Adrenal gland (tissue), 19 donors: ENCODE measurements at places on chromosomes 11 and 22. TPM values are rescaled to one million over a fixed set of nuclear protein-coding genes. Genes with fewer than 3 reads are reported as not detected.

MMP27 gene
- not detected for total RNA-seq

LIPT2 gene
- total RNA-seq = 3.4 TPM

PLXNB2 gene
- total RNA-seq = 395 TPM

OR8G1 gene
- total RNA-seq = not detected

FAM227A gene
- total RNA-seq = 0.97 TPM

PICALM gene
- 194 TPM for total RNA-seq

APOBEC3F gene
- total RNA-seq = 10.1 TPM

PATE4 gene
- not detected for total RNA-seq

CTSF gene
- total RNA-seq = 57.4 TPM

BIRC3 gene
- 2.0 TPM for total RNA-seq

DNA sequence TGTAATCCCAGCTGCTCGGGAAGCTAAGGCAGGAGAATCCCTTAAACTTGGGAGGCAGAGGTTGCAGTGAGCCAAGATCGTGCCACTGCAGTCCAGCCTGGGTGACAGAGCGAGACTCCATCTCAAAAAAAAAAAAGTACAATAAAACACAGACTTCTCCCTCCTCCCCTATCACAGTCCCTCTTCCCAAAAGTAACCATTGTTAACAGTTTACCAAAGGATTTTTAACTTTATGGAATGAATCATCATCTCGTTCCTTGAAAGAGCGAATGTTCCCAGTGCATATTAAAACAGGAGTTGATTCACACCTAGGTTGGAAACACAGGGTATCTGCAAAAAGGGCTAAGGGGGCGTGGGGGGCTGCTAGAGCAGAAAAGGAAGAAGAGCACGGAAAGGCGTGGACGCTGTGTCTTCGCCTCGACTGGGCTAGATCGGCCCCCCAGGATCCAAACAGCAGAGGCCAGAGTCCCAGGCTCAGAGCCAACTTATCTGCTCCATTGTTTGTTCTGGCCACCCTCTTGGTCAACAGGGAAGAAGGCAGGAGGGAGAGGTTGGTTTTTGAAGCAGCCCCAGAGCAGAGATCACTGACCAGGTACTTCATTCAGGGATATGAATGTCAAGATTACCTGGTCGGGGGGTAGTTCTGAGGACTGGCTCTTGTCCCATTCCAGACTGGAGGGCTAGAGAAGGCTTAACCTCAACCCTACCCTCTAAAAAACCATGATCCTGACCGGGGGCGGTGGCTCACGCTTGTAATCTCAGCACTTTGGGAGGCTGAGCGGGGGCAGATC lies 2.1 kb upstream of the AHNAK start:
- DNase-seq = no peak

- no peak for DNase-seq
Observed at GRCh38 chr11:130478881-130479280, 30.4 kb downstream of the ADAMTS15 start.

DNA sequence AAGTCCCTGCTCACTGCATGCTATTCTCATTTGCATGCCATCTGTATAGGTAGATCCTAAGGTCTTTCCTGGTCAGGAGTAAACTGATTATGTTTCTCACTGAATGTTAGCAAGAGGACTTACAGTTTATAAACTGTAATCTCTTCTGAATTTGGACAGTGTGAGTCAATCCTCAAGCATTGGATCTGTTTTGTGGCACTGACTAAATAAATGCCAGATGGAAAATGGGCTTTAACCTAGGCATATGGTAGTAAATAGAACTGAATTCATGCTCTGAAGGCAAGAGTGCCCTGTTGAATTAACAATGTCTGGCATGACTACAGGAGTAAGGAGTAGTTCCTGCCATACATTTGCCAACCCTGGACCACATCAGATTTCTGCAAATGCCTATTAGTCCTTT lies 11.4 kb downstream of the FAM181B start:
- DNase-seq = no peak

DNA sequence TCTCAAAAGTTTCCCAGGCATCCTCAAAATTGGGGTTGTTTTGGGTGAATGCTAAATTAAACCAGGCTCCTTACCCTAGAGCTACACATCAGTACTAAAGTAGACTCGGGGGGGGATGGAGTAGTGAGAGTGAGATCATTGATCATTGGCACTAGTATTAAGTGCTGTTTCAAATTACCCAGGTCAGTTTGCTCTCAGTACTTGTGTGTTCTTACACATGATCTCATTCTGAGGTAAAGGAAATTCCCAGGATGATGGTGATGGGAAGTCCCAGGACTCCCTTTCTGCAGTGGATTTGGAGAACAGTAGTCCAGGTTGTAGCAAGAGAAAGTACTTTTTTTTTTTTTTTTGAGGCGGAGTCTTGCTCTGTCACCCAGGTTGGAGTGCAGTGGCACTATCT lies 12.5 kb downstream of the RBM4 start:
- no peak for DNase-seq

- no peak for DNase-seq
Observed at GRCh38 chr11:120834686-120835210, 189.2 kb upstream of the TBCEL start.

DNA sequence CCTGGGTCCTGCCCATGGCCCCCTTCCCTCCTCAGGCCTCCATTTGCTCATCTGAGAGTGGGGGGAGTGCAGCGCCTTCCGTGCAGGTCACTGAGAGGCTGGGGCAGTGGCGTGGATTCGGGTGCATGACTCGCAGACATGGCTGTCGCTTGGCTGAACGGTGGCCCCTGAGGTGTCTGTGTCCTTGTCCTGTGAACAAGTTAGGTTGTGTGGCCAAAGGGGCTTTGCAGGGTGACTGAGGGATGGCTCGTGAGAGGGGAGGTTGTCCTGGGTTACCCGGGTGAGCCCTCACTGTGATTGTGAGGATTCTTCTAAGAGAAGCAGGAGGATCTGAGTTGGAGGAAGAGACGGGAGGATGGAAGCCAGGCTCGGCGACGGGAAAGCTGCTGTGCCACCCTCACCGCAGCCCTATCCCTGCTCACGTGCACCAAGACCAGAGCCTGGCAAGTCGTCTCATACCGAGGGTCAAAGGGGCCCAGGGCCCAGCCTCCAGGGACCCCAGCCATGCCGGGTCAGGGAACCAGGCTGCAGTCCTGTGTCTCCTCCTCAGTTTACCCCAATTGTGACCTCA lies 79.1 kb downstream of the KCNQ1 start:
- DNase-seq = peak; percentile 22

- DNase-seq = no peak
Observed at GRCh38 chr22:28958611-28959010, 75.2 kb downstream of the ZNRF3 start.

DNA sequence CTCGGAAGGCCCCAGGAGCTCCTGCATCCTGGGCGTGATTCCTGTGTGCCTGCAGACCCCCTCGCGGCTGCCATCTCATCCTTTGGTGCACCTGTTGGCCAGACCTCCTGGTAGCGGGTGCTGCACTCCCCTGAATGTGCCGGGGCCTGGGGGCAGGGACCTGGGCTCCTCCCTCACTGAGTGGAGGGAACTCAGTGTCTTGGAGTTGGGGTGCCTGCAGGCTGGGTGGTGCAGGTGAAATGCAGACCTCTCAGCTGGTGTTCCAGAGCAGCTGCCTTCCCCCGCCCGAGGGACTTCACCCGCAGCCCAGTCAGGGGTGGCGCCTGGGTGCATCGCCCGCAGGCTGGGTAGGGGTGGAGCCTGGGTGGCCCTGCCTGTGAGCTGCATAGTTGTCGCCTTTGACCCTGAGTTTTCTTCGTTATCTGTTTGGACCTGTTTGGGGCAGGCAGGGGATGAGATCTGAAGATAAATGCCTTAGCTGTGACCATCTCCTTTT lies 31.4 kb downstream of the LRP5 start:
- DNase-seq = peak; percentile 76

GRCh38 chr11:111406091-111406490 lies 27.0 kb upstream of the POU2AF1 start:
- DNase-seq = no peak

DNA sequence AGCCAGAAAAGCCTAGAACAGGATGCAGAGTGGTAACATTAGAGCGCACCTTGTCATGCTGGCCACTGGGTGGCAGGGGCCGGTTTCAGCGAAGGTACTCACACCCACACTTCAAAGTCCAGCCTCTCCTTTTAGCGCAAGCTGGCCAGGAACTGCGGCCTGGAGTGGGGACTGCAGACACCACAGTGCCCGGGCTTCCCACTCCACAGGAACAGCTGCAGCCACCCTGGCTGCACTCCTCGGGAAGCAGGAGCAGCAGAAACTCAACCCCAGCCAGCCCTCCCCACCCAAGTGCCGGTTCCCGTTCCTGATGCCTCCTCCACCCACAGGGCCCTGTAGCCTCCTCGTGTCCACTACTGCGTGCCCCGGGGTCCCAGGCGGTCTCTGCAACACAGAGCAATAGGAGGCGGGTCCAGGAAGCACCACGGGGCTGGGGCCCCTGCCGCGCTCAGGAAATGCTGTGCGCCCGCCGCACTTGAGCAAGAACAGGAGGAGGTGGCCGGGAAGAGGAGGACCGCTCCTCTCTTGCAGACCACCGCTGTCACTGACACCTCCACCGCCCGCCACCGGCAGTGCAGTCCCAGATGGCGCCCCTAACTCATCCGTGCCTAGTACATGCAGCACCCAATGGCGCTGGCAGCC lies 2.2 kb downstream of the RFPL2 start:
- peak; percentile 33 for DNase-seq

DNA sequence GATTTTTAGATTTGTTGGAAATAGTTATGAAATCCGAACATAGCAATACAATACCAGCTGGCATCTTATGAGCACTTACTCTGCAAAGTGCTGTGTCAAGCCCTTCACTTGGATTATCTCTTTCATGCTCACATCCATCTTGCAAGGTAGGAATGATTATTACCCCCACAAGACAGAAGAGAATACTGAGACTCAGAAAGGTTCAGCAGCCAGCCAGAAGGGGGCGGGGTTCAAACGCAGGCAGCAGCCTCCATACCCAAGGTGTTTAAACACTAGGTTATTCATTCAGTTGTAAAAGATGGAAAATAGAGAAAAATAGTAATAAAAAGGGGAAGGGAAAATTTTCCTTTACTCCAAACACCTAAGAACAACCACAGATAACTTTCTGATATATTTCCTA lies 158.5 kb downstream of the CCDC34 start:
- DNase-seq = no peak

DNA sequence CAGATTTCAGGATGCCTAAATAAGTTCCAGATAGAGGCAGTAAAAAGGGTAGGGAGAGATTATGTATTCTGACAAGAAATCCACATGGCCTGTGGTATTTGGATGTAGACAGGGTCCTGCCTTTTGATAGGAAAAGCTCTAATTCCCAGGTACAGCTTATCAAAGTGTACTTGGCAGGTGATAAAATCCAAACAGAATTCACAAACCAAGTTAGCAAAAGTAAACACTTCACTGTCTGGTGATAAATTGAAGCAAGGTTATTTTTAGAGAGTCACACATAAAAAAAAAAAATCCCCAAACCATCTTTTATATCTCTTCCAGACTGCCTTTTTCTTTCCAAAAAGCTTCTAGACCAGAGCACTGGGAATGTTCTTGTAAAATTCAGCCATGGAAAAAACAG lies 5.7 kb downstream of the CBLIF start:
- no peak for DNase-seq

DNA sequence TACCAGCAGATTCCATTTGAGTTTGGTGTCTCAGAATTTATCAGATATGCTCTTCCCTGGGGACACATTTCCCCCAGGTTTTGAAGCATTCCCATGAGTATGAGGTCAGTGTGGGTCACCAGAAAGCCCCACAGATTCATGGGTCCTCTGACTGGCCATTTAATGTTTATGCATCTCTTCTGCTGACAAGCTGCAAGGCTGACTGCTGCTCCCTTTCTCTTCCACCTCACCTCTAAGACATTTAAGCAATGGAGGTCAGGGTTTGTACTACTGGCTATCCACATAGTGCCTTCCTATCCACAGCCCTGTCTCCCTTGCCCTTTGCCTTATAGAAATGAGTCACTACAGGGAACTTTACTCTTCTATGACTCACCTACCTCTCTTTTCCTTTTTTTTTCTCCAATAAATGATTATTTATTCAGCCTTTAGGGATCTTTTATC lies 106.0 kb upstream of the TIMP3 start:
- DNase-seq = no peak

GRCh38 chr11:123546515-123546914 lies 107.9 kb downstream of the SCN3B start:
- DNase-seq = no peak

GRCh38 chr11:41947392-41947791 lies 487.9 kb upstream of the LRRC4C start:
- no peak for DNase-seq

DNA sequence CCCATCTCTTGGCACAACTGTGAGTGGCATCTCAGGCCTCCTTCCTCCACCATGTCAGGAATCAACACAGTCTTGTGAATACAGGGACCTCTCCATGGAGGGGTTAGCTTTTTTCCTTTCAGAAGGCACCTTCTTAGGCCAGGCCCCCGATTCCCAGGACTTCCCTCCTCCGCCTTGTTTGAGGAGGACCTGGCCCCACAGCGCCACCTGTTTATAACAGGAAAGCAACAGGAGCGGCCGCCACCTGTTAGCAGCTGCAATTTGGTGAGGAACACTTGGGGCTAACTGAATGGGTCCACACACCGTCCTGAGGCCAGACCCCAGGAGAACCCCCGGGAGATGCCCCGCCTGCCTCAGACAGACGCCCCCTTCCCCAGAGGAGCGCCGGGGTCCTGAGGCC lies 3.8 kb upstream of the PKP3 start:
- DNase-seq = no peak

DNA sequence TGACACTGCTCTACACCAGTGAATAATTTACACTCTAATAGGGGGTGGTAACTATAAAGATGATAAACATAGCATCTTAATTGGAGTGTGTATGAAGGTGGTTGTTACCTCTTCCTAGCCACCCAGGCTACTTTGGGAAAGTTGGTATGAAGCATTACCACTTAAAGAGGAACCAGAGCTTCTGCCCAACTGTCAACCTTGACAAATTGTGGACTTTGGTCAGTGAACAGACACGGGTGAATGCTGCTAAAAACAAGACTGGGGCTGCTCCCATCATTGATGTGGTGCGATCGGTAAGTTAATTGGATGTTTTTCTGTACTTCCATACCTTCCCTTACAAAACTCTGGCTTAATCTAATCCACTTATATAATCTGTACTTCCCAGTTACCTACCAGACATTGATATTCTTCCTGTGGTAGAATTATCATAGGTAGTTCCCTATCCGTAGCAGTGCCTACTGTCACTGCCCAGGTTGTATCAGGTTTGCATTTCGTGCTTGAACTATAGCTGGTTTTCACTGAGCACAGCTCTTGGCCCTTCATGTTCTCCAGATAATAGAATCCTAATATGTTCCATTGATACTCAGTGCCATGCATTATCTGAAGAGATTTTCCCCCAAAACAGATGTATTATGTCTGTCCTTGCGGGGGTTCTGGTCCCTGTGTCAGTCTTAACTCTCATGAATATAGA lies 2.2 kb downstream of the RPL27A start:
- peak; percentile 33 for DNase-seq

- DNase-seq = no peak
Observed at GRCh38 chr22:41523464-41524221, 20.6 kb downstream of the POLR3H start.

- DNase-seq = no peak
Observed at GRCh38 chr11:21727102-21727501, 465.8 kb upstream of the ANO5 start.

DNA sequence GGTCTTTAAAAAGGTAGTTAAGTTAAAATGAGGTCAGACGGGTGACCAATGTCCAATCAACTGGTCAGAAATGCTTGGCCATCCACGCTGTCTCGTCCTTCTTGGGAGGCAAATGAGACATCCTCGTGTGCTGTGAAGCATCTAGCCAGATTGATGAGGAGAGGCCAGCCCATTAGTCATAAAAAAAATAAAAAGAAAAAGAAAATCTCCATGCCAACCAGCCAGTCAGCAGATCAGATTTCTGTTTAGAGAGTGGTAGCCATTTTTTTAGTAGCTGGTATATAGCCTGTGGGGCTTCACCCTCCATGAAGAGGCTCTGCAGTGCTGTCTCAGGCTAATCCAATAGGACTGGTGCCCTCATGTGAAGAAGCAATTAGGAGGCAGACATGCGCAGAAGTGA lies 343.1 kb upstream of the SYN3 start:
- DNase-seq = no peak
